Panc1 (cell line): ENCODE measurements at places on chromosomes 7 and 10.

DNA sequence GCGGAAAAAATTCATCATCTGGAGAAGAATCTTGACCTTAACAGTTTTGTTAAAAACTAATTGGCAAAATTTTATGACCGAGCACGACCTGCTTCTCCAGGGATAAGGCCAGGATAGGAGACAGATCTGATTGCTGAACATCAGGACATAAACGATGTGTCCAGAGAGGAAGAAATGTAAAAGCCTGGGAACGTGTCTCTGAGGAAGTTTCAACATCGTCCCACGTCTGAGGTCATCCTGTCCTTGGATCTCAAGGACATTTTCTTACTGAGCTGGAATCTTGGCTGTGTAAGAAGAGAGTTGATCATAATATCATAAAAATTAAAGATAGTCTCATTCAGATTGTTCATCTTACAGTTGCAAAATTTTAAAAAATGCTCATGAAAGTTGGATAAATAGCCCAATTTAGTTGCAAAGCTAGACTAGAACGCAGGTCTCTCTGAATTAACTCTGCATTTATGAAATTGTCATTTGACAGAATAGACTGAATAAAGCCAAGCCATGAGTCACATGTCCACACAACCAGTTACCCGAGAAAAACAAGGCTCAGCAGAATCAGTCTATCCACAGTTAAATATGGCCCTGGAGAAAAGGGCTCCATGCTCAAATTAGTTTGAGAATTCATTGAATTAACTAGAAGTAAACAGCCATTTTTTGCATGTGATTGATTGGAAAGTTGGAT, 120.0 kb upstream of the EGFR start:
- no peak for DNase-seq

- DNase-seq = no peak
These were observed 15.1 kb upstream of the NEUROG3 start for GRCh38 chr10:69588358-69588757.

DNA sequence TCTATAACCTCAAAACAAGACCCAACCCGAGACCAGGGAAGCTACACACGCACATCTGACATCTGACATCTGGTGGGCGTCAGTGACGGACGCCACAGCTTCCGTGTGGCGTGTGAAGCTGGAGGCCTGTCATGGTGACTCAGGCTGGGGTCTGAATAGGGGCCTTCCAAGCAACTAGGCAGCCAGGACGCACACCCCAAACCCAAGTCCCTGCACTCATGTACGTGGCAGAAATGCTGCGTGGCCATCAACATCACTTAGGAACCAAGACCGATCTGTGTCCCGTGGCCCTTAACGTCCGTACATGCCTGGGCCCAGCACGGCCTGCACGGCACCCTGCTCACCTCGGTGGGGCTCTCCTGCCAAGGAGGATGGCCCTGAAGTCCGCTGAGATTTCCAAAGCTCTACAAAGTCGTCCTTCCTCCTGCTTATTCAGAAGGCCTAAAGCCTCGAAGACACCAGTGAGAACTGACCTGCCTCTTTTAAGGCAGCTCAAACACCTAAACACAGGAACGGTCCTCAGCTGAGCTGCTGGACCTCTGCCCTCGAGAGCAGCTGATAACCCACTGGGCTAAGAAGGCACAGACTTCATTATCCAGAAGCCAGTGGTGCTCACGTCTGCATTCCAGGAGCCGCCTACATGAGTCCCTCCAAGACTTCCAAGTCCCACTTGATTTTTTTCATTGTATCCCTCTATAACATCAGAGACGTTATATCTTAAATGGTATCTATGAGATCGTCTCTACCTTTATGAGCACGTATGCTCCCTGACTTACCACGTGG, 82.5 kb downstream of the DIP2C start:
- DNase-seq = no peak

DNA sequence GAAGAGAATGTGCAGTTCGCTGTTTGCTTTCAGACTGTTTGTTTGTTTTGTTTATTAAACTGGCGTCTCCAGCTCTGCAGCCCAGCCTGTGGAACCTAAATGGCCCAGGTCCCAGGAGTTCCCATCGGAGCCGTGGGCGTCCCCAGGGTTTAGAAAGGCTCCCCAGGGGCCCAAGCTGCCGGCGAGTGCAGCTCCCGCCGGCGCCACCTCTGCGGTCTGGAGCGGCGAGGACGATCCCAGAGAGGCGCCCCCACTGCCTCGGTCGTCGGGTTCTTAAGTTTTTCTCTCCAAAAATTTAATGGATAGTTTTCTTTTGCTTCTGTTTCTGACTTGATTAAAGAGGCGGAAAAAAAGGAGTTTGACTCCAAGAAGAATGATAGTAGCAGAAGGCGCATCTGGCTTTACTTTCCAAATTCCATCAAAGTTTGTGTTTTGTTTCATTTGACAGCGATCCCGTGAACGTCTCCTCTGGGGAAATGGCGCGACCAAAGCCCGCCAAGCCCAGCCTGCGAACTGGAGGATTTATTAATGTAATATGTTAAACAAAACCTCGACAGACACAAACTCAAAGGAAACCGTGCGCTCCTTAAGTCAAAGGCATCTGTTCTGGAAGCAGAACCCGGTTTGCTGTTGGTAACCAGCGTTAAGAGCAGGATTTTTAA, 718 bp upstream of the FZD1 start:
- no peak for DNase-seq

DNA sequence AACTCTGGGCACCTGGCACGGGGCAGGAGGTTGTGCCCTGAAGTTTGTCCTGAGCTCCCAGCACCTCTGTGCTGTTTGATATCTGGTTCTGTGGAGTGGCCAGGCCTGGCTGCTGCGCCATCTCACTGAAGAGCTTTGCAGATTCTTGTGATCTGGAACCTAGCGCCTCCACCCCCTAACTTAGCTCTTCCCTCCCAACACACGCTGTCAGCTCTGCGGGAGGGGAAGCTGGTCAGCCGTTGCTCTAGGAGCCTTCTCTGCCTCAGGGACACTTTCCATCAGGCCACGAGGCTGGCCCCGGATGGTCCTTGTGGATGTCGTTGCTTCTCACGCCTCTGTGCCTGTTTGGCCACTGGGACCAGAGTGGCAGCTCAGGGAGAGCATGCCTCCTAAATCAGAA, 213.2 kb downstream of the CCDC3 start:
- no peak for DNase-seq

DNA sequence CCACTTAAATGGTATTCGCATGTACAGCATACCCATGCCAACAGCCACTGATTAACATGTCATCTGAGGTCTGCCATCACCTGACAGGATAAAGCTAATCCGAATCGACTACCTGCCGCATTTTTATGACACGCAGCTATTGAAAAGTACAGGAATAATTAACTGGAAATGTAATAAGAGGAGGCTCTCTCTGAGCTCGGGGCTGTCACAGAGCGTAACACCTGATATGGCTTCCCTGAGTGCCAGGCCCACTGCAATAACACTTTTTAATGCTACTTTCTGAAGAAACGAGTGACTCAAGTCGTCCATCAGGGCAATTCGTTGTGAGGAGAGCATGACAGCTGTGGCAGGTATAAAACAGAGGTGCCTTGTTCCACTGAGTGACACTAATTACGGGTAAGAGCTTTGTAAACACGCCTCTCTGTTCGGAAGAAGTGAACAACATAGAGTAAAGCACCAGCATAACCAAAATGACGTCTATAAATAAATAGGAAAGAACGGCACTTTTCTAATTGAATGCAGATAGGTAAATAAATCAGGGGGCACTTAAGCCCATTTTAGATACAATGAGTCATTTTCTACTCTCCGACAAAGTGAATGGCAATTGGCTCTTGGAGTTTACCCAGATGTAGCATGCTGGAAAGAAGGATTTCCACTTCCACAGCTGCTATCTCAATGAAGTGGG, 56.5 kb upstream of the CREB5 start:
- DNase-seq = no peak

DNA sequence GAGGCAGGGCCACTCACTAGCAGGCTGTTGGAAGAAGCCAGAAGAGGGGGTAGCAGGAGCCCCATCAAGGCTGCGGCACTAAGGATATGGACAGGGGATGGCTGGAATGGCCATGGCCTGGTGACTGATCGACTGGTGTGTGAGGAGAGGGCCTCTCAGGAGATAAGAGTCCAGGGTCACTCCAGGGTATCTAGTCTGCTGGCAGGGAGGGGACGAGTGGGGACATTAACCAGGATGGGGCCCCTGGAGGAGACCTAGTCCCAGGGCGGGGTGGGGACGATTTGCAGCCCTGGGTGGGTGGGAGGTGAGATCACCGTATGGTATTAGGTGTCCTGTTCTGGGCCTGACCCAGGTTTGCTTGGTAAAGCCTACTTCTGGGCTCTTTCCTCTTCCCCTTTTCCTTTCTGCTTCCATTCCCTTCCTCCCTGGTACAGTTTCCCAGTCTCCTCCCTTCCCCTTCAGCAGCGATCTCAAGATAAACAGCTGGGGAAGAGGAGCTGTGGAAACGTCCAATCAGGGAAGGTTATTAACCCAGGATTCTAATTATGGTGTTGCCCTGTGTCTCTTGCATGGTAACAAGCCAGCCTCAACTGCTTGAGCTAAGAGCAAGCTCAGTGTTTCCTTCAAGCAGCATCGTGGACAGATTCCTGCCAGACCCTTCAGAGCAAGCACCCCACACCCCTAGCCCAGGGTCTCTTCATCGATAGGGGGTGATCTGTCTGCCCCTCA, 233.2 kb downstream of the RPS24 start:
- DNase-seq = no peak

GRCh38 chr7:155917836-155918430, 105.7 kb upstream of the SHH start:
- DNase-seq = no peak

GRCh38 chr10:127612-128432, 7.4 kb upstream of the ZMYND11 start:
- DNase-seq = no peak

DNA sequence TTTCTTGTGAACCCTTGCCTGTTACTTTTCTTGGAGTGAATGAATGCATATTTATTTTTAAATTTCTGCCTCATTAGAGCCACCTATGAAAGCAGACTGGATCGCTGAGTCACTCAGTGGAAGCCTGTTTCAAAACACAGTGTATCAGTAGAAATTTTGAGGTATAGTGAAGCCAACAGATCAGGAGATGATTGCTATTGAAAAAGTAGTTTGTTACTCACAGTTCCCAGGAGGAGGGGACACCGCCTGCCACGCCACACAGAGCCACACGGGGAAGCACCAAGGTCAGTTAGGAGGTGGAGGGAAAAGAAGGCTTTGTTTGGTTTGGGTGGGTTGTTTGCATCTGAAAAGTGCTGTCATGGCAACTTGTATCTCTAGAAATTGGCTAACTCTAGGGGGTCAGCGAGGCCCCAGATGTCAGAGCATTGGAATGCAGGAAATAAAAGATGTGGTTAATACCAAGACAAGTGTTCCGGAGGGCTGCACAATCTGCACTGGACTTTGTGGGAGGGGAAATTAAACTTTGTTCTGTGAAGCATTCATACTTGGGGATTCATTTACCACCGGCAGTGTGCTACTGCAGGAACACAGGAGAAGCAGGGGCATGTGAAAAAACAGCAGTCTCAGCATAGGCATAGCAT, 106.4 kb upstream of the SDK1 start:
- no peak for DNase-seq
